ENCODE measurements at places on chromosomes 4 and X.

GRCh38 chr4:6369035-6369434, 99.4 kb downstream of the WFS1 start:
- no peak for DNase-seq

- no peak for DNase-seq
Observed at GRCh38 chrX:128106630-128107029, 54.4 kb upstream of the ACTRT1 start.

GRCh38 chr4:4614925-4615678, 73.3 kb upstream of the STX18 start:
- no peak for DNase-seq

DNA sequence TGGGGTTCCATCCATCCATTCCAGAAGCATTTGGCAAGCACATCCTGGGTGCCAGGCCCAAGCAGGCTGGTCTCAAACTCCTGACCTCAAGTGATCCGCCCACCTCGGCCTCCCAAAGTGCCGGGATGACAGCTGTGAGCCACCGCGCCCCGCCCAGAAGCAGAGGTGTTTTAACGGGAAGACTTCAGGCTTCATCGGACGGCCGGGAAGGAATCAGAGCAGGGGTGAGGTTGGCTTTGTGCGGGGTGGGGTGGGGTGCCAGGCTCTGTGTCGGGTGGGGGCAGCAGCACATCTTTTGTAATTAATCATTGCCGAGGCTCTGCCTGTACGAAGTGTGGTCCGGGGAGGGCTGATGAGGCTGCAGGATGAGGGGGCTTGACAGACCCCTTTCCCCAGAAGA, 5.1 kb upstream of the SLC25A6 start:
- DNase-seq, result peak; percentile 13

GRCh38 chrX:113935518-113935917, 648.4 kb upstream of the HTR2C start:
- DNase-seq, result no peak

GRCh38 chrX:12570859-12571501, 220.2 kb upstream of the PRPS2 start:
- DNase-seq, result no peak

DNA sequence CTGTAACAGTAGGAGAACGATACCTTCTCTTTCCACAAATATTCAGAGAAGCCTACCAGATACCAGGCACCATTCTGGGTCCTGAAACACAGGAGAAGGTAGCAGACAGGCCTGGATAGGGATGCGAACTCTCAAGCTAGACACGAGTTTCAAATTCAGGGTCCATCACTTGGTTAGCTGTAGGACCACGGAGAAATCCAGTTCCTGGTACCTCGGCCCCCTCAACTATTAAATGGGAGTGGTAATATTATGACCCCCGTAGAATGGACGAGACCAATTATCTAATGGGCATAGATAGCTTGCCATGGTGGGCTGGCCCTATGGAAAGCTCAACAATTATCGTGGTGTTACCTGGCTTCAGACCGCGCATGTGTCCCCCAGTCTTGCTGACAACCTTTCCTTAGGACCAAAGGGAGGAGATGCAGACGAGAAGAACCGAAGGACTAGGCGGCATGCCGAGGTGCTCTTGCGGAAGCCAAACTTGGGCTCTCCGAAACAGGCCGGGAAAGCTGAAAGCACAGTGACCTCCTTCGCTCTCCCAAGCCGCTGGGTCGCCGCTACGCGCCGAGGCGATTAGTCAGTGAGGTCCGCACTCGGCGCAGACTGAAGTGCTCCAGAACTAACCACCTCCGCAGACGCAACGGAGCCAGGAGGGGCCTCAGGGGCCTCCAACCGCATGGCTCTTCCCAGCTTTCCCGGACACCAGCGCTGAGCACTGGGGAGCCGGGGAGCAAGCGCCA, 19.6 kb downstream of the NKX3-2 start:
- no peak for DNase-seq

DNA sequence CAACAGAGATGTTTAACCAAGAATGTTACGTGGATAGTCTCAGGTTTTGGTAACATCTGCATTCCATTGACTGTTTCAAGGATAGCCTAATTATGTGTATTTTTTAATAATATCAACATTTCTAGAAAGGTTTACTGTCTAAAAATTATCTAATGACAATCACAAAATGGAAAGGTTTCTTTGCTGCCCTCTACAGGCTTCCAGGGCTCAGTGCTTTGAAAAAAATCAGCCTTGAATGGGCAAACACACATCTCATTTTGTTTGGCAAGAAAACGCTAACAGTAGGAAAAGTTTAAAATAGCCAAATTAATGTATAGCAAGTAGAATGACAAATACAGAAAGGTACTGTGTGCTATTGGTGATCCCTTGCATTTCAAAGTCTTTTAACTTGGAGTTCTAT, 223.4 kb upstream of the PRPS2 start:
- DNase-seq, result no peak

DNA sequence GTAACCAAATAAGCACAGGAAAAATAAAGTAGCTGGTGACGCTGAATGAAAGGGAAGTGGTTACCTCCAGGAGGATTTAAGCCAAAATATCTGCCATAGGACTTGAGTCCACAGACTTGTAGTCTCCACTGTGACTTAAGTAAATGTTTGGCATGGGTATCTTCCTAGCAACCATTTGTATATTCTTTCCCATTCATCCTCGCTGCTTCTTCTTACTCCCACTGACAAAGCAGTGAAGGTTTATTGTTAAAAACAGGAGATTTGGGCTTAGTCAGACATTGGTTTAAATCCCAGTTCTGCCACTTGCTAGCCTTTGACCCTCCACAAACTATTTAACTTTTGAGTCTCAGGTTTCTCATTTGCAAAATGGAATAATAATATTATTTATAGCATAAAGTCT, 22.3 kb downstream of the COL4A6 start:
- no peak for DNase-seq

- no peak for DNase-seq
Observed at GRCh38 chrX:87728459-87728858, 210.9 kb downstream of the KLHL4 start.

GRCh38 chr4:108626056-108626455, 5.7 kb downstream of the RPL34 start:
- no peak for DNase-seq

DNA sequence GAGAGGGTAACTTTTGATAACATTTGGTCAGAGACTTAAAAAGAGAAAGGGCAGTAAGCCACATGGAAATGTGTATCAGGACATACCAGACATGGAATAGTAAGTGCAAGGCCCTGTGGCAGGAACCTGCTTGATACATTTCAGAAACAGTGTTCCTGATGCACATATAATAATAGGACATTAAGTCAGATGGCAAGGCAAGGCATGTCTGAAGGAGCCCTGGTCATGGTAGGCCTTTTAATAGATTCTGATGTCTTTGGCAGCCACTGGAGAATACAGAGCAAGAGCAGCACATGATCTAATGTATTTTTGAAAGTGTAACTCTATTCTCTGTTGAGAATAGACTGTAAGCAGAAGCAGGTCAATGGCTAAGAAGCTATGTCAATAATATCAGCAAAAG, 279.7 kb downstream of the CAMK2D start:
- no peak for DNase-seq

DNA sequence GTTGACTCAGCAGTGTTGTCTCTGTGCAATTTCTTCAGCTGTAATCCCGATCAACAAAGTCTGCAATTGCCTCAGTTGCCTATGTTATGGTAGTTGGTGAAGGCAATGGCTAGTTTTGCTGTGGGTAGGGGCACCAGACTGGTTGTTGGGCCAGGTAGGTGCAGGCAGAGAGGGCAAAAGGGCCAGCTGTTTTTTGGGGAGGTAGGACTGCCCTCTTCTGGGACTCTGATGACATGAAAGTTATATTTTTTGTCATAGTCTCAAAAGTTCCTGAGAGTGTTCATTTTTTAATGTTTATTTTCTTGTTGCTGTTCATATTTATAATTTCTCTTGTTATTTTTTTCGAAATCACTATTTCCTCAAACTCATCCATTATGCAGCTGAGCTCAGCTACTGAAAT, 25.1 kb downstream of the DCAF12L2 start:
- DNase-seq, result no peak

DNA sequence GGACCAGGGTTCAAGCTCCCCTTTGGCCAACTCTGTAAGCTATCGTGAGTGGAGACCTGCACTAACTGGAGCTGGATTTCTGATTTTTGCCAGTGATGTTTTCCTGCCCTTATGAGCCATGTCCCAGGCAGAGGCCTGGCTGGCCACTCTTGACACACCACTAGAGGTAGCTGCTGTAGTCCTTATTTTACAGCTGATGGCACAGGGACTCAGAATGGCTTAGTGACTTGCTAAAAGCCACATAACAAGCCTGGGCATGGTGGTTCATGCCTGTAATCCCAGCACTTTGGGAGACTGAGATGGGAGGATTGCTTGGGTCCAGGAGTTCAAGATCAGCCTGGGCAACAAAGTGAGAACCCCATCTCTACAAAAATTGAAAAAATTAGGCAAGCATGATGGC, 33.4 kb downstream of the CYTL1 start:
- no peak for DNase-seq

DNA sequence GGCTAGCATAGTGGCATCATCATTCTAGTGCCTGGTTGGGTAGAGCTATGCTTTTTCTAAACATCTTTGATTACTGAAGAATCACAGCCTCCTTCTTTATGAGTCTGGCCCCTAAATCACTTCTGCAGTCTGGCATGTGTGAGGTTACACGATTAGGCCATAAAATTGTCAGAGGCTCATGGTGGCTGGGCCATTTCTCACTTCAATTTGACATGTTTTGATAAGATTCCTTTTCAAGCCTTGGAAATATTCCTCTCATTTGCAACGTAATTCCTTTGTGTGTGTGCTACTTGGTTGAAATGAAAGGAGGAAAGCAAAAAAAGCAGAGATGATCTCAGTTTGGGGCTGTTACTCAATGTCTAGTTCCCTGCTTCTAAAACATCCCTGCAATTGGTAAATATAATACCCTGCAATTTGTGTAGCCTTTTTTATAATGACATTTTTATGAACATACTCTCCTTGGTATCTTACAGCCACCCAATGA, 6.2 kb downstream of the CCKAR start:
- no peak for DNase-seq

- no peak for DNase-seq
Observed at GRCh38 chrX:37860721-37861120, 13.3 kb upstream of the DYNLT3 start.

DNA sequence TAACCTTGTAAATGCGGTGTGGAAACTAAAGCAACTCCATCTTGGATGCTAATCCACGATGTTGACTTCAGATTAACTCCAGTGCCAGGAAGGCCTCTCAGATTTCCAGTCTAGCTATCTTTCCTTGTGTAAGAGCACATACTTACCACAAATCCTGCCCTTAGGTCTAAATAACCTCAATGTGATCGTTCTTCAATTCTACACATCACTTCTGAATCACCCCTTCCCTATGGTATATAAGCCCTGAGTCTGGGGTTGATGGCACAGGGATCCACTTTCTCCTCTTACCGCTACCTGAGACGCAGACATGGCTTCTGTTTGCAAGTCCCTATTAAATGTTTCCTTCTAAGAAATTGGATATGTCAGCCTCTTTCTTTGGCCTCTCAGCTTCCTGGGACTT, 17.5 kb upstream of the ZNF41 start:
- DNase-seq, result no peak

- no peak for DNase-seq
Observed at GRCh38 chr4:8000721-8001491, 61.2 kb upstream of the AFAP1 start.

GRCh38 chr4:174217273-174218126, 66.0 kb downstream of the FBXO8 start:
- peak; percentile 42 for DNase-seq

DNA sequence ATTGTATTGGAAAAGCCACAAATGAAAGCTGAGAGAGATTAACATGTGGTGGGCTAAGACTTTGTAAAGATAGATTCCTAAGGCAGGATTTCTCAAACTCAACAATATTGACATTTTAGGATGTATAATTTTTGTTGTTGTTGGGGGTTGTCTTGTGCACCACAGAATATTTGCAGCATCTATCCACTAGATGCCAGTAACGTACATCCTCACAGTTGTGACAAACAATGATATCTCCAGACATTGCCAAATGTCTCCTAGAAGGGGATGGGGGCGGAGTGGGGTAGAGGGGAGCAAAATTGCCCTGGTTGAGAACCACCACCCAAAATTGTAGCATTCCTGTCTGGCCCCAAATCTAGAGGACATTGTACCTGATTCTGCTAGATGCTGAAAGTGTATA, 14.7 kb upstream of the CBR4 start:
- DNase-seq, result no peak

DNA sequence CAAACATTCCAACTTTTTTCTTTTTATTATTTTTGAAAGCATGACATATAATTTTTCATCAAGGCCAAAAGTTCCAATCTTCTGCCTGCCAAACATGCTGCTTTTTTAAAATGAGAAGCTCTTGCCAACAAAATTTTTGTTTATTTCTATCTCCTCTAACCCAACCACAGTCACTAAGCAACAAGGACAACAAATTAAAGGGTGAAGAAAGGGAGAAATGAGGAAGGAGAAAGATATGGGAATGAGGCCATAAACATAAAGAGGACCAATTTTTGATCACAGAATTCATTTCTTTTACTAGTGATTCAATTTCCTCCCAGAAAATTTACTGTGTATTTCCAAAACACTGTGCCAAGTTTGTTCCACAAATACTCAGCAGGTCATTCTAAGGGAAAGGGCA, 537.0 kb upstream of the DIAPH2 start:
- no peak for DNase-seq

GRCh38 chr4:95155759-95156451, 392.9 kb downstream of the UNC5C start:
- no peak for DNase-seq

GRCh38 chr4:114577386-114577785, 21.2 kb upstream of the UGT8 start:
- DNase-seq, result no peak

DNA sequence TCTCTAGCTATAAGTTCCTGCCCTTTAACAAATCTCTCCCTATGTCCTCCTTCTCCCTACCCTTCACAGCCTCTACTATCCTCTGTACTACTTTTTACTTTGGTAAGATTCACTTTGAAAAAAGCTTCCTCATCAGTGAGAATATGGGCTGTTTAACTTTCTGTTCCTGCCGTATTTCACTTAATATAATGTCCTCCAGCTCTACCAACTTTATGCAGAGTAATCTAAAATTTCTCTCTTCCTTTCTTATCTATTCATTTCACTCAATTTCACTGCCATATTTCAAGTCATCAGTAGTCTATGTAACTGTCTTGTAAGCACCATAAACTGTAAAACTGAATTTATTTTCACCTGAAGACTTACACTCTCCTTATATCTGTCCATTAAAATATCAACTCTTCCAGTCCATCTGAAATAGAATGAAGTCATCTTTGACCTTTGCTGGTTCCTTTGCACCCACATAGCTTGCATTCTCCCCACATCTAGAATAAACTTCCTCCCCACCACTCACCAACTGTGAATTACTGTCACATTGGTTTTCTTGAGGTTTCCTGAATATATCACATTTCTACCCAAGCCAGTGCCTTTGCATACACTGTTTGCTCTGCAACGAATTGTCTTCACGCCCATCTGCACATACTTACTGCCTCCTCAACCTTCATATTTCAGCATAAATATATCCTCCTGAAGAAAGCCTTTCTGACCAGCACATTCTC, 54.6 kb downstream of the ARAP2 start:
- no peak for DNase-seq

All from left ventricle myocardium inferior (tissue), 1 donor.